Right renal pelvis (tissue), 4 donors: ENCODE measurements at places on chromosomes 4 and X. TPM values are rescaled to one million over a fixed set of nuclear protein-coding genes. Genes with fewer than 3 reads are reported as not detected.

GUF1 gene
- polyA plus RNA-seq: 25.9 TPM

SPANXD gene
- polyA plus RNA-seq: not detected

XKRX gene
- 0.33 TPM for polyA plus RNA-seq

ZIC3 gene
- polyA plus RNA-seq: not detected

PRDM8 gene
- polyA plus RNA-seq: 1.4 TPM

TMSB15C gene
- polyA plus RNA-seq: 10.1 TPM

CTAG1B gene
- polyA plus RNA-seq: not detected

- no peak for DNase-seq
These were observed 97.0 kb upstream of the LDB2 start for GRCh38 chr4:16995451-16995850.

DNA sequence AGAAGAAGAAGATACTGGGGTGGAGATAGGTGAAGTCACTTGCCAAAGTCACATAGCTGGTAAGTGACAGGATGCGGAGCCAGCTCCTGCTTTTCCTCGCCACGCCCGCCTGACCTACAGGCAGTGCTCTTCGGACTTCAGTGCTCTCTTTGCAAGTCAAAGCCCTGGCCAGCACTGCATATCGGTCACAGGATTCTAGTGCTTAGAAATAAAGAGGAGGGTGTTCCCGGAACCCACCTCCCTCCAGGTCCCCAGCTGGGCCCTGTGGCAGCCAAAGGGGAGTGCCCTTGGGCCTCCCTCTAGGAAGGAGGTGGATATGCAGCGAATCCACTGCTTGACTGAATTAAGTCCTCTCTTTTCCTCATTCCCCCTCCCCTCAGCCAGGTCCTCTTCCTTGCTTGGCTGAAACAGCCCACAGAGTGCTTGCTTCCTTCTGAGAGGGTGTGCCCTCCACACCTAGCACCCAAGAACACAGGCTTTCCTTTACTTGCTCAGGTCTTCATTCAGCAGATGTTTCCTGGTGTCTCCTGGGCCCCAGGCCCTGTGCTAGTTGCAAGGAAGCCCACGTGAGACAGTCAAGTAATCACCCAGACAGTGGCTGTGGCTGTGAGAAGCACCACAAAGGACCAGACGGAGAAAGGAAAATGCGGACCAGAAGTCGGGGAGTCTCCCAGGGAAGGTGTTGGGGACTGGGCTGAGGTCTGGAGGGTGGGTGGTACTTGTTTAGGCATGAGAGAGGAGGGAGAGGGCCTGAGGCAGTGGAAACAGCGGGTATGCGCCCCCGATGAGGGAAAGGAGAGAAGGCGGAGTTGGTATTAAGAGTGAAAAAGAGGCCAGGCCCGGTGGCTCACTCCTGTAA, 14.0 kb upstream of the HMGB3 start:
- no peak for DNase-seq

DNA sequence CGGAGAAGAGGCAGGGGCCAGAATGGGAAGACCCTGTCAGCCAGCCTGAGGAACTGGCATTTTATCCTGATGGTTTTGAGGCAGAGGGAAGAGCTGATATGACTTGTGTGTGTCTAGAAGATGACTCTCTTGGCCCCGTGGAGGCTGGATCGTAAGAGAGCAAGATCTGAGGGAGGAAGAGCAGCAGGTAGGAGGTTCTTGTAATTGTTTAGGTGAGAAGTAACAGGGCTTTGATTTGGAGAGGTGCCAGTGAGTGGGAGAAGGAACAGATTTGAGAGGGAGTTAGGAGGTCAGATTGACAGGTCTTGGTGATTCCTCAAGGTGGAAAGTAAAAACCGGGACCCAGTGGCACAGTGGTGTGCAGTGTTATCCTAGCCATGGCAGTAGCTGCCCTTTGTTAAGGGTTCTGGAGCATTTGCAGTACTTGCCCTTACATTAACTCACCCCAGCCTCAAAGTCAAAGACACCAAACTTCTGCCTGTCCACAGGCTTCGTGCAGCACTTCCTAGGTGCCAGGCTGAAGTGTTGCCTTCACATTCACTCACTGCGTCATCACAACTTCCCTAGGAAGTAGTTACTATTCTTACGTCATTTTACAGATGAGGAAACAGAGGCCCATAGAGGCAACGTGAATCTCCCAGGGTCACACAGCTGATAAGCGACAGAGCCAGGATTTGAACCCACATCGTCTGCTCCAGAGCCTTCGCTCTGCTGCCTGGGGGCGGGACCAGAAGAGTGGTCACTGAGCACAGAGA, 23.7 kb downstream of the RTL5 start:
- DNase-seq: no peak

GRCh38 chr4:128863312-128864075, 54.0 kb downstream of the JADE1 start:
- peak; percentile 75 for DNase-seq

- no peak for DNase-seq
These were observed 767 bp upstream of the SMIM20 start for GRCh38 chr4:25913056-25913850.

GRCh38 chr4:123350191-123350544, 46.4 kb upstream of the SPRY1 start:
- DNase-seq: no peak

GRCh38 chr4:85953651-85954018, 406.2 kb downstream of the MAPK10 start:
- no peak for DNase-seq
